HS-5 (cell line): ENCODE measurements at places on chromosomes 7 and 10.
A peak's percentile ranks its signal among the peaks of the same experiment; 100 is the strongest.

DNA sequence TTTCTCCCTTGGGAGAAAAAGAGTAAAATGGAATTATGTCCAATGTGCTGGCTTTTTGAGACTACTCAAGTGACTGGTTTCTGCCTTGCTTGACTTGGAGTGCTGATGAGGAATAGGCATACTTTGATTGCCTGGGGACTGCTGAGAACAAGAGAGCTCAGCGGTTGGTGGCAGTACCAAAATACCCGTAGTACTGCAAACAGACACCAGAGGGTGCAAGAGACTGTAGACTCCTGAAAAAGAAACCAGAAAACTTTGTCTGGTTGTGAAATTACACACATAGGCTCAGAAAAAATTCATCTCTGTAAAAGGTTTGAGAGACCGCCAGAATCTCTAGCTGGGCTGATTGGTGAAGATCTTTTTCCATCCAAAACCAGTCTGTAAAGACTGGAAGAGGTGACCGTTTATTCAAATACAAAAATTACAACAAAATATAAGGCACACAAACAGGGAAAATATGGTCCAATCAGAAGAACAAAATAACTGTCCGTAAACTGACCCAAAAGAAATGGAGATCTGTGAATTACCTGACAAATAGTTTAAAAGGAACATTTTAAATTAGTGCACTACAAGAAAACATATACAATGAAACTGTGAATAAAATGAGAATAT, 18.5 kb downstream of the BICC1 start:
- peak; percentile 53 for DNase-seq

DNA sequence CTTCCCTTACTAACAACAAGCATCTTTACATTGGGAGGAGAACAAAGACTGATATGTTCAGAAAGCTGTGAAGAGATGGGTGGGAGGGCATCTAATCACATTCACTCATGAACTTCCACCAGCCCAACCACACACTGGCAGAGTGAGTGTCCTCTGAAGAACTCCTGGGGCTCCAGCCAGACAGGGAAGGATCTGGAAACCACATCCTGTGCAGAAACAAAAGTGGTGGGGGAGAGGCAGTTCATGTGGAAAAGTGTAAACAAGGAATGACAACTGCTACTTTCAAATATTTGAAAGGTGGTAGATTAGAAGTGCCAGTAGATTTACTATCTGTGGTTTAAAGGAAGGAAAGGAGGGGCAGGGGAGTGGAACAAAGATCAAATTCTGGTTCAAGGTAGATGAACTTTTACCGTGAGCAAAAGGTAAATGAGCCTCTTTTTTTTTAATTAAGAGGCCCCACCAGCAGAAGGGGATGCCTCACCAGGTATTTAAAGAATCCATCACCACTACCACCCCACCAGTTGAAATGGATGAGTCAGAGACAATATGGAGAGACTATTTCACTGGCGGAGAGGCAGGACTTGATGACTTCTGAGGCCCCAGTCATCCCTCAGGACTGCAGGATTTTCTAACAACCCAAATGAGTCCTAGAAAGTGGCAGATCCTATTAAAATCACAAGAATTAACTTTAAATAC, 34.5 kb downstream of the GOT1 start:
- peak; percentile 86 for DNase-seq

DNA sequence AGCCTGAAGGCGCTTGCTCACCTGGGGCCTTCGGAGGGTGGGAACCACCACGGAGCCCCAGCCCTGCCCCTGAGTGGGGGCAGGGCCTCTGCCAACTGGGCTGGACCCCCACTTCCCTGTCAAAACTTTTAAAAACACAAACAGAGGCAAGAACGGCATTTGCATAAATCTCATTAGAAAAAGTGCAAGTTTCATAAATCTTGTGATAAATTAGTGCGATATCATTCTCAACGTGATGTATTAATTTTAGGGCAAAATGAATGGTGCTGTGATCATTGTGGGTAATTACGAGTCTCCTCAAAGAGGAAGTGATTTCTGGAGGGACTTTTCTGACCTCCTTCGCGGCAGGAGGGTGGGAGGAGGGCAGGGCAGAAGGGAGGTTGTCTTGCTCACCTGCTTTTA, 98.3 kb downstream of the CDH23 start:
- DNase-seq: no peak

DNA sequence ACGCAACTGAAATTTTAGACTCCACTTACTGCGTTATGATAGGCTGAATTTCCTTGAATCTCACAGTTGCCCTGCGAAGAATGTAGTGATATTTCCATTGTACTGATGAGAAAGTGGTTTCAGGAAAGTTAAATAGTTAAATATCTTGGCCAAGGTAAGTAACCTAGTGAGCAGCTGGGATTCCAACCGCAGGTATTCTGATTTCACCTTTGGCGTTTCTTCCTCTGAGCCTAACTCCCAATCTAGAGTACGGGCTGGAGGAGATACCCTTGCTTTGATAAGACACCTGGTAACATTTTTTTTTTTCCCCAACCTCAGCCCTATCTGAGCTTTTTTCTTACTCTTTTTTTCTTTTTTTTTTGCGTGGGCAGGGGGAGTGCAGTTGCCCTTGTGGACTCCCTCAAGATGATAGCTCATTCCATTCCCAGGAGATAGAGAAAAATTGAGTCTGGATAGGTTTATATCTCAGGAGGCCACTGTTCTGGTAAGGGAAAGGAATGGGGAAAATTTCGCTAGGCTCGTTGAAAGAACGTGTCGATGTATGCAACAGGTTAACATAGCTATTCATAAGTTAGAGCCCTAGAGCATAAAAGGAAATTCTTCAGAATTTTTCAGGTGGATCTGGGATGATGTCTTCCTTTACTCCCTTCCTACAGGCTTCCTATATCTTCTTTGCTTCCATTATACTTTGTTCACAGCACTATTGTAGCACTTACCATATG, 3.1 kb upstream of the TAS2R38 start:
- DNase-seq: no peak

DNA sequence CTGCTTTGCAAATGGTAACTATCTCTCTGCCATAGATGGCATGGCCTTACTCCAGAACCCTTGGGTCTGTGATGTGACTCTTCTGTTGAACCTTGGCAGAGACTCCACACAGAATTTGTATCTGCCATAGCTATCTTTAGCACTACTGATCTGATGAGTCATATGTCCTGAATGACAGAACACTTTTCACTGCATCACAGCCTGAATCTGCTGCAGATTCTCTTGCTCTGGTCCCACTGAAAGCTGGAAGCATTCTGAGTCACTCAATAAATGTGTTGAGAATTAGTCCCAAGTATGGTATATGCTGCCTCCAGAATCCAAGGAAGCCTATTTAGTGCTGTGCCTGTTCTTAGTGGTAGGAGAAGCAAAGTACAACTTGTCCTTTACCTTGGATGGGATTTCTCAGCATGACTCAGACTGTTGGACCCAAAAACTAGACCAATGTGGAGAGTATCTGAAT, 39.5 kb upstream of the ANKRD1 start:
- DNase-seq: peak; percentile 78

DNA sequence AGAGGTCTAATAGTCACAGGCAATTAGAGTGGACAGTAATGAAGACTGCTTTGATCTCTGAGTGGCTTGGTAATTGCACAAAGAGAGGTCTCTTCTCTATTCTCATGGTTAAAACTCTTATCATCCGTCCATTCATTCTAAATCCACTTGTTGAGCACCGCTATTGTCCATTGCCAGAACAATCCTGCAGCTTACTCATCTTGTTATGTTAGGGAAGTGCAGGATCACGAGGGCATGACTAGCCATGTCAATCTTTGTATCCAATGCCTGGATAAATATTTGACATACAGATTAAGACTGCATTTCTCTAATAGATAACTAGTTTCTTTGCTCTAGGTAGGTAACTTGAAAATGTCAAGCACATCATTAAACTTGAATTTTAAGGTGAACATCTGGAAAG, 14.9 kb downstream of the SFTPD start:
- DNase-seq: no peak

- no peak for DNase-seq
Observed at GRCh38 chr7:159136442-159136841, 8.2 kb downstream of the VIPR2 start.

DNA sequence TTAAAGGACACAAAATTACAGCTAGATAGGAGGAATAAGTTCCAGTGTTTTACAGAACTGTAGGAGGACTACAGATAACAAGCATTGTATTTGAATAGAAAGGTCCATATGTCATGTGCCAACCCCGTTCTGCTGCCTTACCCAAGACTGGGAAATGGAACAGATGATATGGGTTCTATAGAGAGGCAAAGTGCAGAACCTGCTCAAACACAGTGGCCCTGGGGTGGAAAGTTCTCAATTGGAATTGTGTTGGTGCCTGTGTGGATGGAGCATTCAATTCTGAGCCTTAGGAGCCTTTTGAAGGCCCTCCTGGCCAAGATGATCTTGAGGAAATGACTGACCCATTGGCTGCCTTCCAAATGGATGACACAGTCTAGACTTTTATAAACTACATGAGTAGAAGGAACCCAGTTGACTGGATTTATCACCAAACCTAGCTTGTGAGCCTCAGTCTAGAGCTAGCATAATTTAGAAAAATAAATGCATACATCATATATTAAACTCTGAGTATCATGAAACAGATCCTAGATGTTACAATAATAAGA, 4.1 kb upstream of the PRSS1 start:
- peak; percentile 3 for DNase-seq

- DNase-seq: no peak
Observed at GRCh38 chr10:22554461-22555182, 159.8 kb downstream of the PIP4K2A start.

GRCh38 chr10:103661198-103661950, 167.9 kb downstream of the NEURL1 start:
- DNase-seq: no peak

DNA sequence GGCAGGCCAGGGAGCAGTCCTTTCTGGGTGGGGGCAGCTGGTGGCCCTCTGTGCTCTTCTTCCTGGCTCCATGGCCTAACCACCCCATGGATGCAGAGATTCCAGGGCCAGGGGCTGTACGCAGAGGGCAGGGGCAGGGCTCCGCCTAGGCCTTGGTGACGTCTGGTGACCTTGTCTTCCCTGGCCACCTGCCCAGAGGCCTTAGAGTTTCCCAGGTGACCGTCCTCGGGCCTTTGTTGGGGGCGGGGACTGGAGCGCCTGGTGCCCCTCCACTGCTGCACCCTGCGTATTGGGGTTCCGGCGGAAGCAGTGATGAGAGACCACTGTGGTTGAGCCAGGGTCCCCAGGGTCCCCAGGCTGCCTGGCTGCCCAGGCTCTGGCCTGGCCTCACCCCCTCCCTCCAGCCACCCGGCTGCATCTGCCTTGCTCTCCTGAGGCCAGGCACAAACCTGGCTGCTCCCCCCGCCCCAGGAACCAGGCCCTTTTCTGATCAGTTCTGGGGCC, 10.3 kb downstream of the PWWP2B start:
- DNase-seq: no peak

- DNase-seq: no peak
Observed at GRCh38 chr7:155590215-155591018, 44.1 kb upstream of the CNPY1 start.

DNA sequence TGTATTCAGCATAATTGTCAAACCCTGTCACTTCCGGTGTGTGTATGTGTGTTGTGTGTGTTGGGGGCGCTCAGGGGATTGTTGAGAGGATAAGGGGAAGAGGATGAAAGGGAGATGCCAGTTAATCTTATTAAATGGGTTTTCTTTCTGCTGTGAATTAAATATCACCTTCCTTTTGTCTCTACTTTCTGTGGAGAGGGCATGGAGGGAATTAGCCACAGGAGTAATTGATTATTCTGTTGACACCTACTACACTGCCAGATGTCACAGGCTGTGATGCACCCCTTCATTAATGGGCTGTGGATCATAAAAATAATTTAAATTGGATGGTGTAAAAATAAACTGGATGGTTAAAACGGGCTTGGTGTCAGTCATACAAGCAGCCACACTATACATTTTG, 311.9 kb downstream of the MDFIC start:
- no peak for DNase-seq
